CD4-positive, alpha-beta T cell (primary cell): ENCODE measurements at places on chromosomes 13 and 19. TPM values are rescaled to one million over a fixed set of nuclear protein-coding genes. Genes with fewer than 3 reads are reported as not detected.
A peak's percentile ranks its signal among the peaks of the same experiment; 100 is the strongest.

GRCh38 chr13:58865286-58865685, 1233.7 kb downstream of the PCDH17 start:
- H3K27ac ChIP-seq, result no peak overlapping the region
- H3K27me3 ChIP-seq, result no peaks in the 10 kb centered on the region
- no peaks in the 10 kb centered on the region for H3K4me1 ChIP-seq

DNA sequence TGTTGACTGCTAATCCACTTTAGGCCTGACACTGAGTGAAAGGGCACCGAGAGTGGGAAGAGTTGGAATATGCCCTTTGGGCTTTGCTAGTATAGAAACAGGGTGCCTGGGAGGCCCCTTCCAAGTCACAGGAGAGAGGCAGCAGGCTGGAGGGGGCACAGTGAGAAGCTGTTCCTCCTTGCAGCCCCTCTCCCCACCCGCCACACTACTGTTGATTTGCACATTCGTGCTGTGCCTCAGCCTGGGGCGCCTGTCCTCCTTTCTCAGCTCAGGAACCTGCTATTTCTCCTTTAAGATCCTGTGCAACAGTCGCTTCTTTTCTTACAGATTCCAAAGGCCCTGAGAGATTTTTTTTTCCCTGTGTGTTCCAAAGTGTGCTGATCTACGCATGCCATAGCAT, 2.8 kb upstream of the B3GLCT start:
- H3K4me3 ChIP-seq, result no peak overlapping the region
- H3K27me3 ChIP-seq, result no peaks in the 10 kb centered on the region
- H3K36me3 ChIP-seq, result no peaks in the 10 kb centered on the region

GRCh38 chr13:38223089-38223488, 126.6 kb upstream of the UFM1 start:
- no peaks in the 10 kb centered on the region for H3K27me3 ChIP-seq
- no peak overlapping the region for H3K4me3 ChIP-seq
- no peak for DNase-seq
- H3K36me3 ChIP-seq, result no peaks in the 10 kb centered on the region

- no peak overlapping the region for H3K27ac ChIP-seq
- H3K4me3 ChIP-seq, result no peak overlapping the region
- H3K27me3 ChIP-seq, result no peaks in the 10 kb centered on the region
- no peaks in the 10 kb centered on the region for H3K36me3 ChIP-seq
- H3K4me1 ChIP-seq, result no peaks in the 10 kb centered on the region
Observed at GRCh38 chr13:35714588-35715377, 238.3 kb upstream of the MAB21L1 start.

- H3K27me3 ChIP-seq, result peaks cover 5% of the 10 kb centered on the region
- H3K4me3 ChIP-seq, result no peak overlapping the region
- no peak overlapping the region for H3K27ac ChIP-seq
- no peak for DNase-seq
Observed at GRCh38 chr19:30924670-30925069, 424.6 kb downstream of the TSHZ3 start.

DNA sequence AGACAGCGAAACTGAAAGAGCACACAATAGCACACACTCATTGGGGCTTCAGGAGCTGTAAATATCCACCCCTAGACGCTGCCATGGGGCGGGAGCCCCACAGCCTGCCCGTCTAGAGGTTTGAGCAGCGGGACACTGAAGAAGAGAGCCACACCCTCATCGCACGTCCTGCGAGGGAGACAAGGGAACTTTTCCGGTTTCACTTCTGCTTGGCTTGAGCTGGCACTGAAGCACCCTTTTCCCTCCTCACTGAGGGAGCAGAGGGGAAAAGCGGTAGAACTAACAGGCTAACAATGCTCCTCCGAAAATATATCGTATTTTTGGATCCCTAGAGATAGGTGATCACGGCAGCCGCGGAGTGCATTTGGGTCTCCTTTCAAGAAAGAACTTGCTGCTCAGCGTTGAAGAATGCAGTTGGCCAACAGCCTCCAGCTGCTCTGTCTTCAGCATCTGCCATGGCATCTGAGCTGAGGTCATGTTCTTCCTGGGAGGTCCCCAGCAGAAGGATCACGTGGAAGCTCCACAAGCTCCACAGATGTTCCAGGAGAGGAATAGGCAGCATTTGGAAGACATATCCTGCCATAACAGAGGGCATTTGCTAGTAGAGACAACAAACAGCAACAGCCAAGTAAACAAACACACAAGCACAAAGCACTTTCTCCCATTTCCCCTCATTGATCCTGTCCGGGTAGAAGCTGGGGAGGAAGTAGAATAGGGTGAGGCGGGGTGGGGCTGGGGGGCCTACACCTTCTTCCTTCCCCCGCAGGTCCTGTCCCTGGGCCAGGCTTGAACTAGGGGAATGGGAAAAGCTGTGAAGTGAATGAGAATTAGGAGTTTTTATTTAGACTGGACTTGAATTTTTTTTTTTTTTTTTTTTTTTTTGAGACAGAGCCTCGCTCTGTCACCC, 44.8 kb upstream of the ALOX5AP start:
- H3K27ac ChIP-seq, result no peak overlapping the region
- peak overlapping the region; percentile 43 for H3K4me3 ChIP-seq
- H3K4me1 ChIP-seq, result peaks cover 14% of the 10 kb centered on the region

TUBA3C gene
- total RNA-seq, result not detected

SIGLEC10 gene
- 0.39 TPM for total RNA-seq

MEF2B gene
- 3.0 TPM for total RNA-seq
